Foreskin keratinocyte (primary cell): ENCODE measurements at places on chromosomes 12 and 14. TPM values are rescaled to one million over a fixed set of nuclear protein-coding genes. Genes with fewer than 3 reads are reported as not detected.
A peak's percentile ranks its signal among the peaks of the same experiment; 100 is the strongest.

DNA sequence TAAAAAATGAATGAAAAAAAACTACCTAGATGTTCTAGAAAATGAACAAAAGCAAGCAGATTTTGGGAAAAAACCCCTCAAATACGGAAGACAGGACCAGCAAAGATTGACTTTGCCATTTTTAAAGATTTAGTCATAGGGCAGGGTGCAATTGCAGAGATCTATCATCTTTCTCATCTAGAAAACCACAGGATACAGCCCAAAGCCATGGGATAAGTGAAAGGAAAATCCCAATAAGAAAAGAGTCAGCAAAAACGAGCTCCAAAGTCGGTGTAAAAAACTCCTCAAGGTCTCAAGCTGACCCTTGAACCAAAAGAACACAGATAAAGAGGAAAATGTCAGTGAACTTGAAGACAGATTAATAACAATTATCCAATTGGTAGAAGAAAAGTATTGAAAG, 28.0 kb downstream of the CEP290 start:
- no peak for DNase-seq

DNA sequence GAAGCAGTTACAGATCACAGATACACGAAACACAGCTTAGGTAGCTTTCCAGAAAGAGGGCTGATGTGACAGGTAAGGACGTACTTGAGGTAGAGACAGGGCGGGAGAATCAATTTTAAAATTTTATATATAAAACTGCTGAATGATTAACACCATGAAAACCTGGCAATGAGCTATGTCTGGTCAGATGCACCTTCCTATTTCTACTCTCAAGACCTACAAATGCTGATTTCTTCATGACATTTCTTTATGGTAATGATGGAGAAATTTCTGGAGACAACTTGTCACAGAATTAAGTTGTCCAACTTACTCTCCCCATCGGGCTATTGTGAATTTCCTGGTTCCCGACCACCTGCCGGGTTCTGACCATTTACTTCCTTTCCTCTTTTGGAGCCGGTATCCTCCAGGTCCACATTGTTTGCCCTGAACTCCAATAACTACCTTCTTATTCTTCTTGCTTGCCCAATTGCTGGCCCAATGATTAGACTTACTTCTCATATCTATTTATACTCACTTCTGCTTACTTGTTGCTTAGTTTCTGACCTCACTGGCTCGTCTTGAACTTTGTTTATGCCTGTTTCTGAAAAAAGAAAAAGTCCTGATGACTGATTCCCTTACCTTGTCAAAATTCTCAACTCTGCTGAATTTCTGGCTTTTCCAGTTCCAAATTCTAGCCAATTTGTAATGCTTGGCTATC, 12.8 kb upstream of the ATP2B1 start:
- DNase-seq = no peak

GRCh38 chr12:96208346-96208745, 14.2 kb downstream of the ELK3 start:
- DNase-seq = peak; percentile 40

GRCh38 chr12:22626406-22626805, 1.4 kb downstream of the ETNK1 start:
- no peak for DNase-seq

- no peak for DNase-seq
Measured at GRCh38 chr14:65075628-65076325, 26.5 kb downstream of the MAX start.

DNA sequence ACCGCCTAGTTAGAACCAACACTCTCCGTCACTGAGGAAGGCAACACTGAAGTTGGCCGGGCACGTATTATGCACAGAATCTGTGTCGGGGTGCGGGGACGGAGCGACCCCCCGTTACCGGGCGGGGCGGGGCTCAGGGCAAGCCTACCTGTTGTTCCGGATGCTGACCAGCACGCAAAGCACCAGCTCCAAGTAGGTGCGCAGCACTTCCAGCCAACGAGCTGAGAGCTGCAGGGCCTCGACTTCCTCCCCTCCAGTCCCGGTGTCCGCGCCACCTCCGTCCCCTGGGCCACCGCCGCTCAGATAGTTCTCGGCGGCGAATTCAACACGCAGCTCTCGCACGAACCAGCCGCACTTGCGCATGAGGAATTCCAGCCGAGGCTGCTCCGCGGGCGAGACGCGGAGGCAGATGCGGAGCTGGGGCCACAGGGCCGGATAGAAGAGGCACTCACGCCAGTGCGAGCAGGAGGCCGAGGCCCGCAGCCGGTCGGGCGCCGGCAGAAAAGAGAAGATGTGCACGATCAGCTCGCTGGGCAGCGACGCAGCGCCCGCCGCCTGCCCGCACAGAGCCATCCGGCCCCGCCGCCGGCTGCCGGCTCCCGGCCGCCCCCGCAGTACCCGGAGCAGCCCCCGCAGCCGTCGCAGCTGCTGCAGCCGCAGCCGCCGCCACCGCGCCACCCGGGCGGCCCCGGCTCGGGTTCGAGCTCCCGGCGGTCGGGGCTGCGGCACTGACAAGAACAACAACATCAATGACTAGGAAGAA, 636 bp downstream of the FBXO33 start:
- peak; percentile 45 for DNase-seq

The CLEC4D gene
- not detected in 2 replicates for total RNA-seq

The TCL1B gene
- not detected in 2 replicates for total RNA-seq

The ENDOU gene
- 0.28 and 0.34 TPM in 2 replicates for total RNA-seq

The TAS2R42 gene
- not detected in 2 replicates for total RNA-seq
